ENCODE measurements at places on chromosomes 2 and 18.

DNA sequence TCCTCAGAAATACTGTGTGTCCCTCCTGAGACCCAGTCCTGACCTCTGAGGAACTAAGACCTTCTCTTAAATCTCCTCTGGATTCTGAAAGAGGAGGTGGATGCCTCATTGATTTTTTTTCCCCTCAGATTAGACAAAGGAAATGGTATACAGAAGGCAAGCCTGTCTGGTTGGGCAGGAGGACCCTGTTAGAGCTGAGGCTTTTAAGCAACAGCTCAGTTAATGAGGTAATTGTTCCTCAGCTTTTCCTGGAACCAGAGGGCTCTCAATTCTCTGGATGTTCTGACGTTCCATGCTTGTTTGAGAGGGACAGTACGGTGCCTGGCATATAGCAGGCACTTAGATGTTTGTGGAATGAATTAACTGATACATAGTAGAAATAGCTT is 61.7 kb upstream of the MCFD2 start:
- no peak for DNase-seq

DNA sequence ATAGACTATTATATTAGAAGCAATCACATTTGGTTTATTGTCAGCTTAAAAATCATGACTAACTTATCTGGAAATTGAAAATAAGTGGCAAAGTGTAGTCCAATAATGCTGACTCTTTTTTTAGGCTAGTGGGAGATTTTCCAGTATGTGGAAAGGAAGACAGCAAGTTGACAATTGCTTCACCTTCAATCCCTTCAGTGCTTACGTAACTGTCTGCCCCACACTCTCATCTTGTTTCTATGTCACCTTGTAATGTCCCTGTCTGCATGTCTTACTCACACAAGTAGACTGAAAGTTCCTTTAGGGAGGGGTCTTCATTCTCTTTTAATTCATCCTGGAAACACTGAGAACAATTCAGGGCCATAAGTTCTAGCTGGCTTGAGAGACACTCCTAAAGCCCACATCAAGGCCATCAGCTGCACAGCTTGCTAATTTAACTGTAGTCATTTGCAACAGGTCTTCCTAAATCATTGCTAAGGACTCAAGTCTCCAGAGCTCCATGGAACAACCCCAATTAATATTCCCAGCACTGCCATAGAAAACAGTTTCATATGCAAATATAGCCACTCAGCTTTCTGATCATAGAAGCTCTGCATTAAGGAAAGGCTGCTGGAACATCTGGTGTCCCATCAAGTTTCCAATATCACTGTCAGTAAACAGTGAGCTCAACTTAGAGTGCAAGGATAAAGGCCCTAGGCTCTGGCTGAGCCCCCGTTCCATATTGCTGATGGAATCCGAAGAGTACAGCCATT is 230.5 kb downstream of the ETAA1 start:
- no peak for DNase-seq

DNA sequence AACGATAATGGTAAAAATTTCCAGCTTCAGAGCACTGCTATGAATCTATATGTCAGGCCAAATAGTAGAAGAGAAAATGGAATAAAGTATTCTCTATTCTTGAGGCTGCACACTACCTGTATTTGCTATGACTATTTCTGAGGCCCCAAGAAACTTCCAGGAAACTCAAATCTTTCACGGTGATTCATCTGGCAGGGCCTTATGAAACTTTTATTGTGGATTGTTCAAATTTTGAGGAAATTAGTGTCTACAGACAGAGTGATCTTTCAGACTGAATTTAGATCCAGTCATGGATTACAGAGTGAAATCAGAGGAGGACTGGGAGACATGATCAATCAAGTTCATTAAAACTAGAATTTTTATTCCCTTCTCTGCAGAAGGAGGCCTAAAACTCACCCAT is 4.1 kb upstream of the VSNL1 start:
- DNase-seq = no peak

GRCh38 chr2:207863345-207863744 is 93.6 kb upstream of the FZD5 start:
- DNase-seq = no peak

DNA sequence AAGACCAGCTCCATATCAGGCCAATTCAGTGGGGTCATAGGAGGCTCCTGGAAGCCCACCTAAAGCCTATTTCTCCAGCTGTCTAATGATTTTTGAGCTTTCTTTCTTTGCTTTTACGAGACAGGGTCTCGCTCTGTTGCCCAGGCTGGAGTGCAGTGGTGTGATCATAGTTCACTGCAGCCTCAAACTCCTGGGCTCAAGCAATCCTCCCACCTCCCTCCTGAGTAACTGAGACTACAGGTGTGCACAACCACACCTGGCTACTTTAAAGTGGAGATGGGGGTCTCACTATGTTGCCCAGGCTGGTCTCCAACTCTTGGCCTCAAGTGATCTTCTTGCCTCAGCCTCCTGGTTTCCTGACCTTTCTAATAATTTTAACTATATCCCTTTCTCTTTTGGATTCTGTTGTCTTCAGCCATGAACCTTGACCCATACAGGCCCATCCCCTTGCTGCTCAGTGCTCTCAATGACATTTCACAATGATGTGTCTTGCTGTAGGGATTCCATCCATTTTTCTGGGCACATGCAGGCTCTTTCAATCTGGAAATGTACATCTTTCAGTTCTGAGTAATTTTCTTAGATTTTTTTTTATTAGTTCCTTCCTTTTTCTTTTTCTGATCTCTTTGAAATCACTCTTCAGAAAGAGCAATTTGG is 29.7 kb downstream of the GNLY start:
- DNase-seq = no peak

DNA sequence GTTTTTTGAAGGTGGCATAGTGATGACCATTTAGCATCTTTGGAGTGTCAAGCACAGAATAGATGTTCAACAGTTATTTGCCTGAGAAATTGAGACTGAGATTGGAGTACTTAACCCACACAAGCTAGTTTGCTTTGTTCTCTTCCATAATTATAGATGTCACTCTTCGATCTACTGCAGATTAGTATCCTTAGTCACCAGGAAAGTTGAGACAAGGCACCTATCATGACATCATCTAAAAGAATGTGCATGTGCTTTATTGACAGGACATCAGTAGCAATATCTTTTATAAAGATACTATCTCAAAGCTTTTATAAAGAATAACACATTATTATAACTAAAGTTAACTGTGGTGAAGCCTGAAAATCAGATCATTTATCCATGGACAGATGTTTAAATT is 6.4 kb downstream of the VRK2 start:
- DNase-seq = no peak

- no peak for DNase-seq
Observed at GRCh38 chr2:130258356-130258755, 60.1 kb upstream of the TUBA3E start.

DNA sequence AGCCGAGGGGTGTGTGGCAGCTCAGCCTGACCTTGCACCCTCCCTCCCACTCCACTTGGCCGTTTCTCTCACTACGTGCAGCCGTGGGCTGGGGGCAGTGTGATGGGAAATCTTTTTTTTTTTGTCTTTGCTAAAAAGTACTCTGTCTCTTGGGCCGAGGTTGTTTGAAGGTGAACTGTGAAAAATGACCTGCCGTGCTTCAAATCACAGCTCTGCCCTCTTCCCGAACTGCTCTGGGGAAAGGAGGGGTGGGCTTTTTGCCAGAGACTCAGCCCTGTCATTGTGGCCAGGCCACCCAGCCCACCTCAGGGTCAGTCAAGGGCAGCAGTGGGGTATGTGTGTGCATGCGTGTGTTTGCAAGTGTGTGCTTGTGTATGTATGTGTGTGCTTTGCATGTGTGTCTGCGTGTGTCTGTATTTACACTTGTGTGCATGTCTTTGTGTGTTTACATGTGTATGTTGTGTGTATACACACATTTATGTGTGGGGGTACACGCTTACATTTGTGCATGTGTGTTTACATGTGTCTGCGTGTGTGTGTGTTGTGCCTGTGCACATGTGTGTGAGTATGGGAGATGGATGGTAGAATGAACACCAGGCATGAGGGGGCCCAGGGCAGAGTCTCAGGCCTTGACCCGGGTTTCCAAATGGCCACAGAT is 61.3 kb upstream of the HAAO start:
- no peak for DNase-seq

GRCh38 chr2:14828968-14829367 is 196.5 kb downstream of the LRATD1 start:
- DNase-seq = no peak

DNA sequence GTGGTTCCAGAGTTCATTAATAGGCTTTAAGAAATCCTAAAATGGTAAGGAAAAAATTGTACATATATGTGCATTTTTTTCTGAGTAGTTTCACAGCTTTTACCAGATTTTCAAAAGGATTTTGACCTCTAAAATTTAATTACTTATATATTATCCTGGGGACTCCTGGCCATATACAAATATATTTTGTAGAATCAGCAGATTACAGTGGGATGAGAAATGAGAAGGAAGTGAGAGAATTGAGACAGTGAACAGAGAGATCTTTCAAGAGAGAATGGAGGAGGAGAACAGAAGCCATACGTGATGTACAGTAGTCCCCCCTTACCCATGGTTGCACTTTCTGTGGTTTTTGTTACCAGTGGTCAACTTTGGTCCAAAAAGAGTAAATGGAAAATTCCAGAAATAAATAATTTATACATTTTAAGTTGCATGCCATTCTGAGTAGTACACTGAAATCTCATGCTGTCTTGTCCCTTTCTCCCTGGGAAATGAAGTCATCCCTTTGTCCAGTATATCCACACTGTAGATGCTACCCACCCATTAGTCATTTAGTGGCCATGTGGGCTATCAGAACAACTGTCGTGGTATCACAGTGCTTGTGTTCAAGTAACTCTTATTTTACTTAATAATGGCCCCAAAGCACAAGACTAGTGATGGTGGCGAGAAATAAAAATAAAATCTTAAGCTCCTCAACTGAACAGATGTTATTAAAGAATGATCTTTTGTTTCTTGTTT is 130.4 kb upstream of the MYO3B start:
- no peak for DNase-seq

DNA sequence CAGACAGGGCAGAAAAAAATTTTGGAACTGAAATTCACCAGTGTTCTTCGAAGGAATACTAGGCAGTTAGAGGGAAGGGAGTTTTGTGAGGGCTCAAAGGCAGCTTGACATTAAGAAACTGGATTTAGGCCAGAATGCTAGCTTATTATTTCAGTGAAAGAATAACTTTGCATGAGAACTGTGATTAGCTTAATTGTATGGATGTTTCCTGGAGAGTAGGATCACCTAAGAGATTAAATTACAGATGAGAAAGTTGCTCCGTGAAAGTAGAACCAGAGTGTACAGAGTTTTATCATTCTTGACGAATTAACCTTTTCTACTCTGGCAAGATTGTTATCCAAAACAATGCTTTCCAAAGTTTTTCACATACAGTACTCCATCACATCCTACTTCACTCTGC is 6.2 kb downstream of the SPAG16 start:
- DNase-seq = no peak

DNA sequence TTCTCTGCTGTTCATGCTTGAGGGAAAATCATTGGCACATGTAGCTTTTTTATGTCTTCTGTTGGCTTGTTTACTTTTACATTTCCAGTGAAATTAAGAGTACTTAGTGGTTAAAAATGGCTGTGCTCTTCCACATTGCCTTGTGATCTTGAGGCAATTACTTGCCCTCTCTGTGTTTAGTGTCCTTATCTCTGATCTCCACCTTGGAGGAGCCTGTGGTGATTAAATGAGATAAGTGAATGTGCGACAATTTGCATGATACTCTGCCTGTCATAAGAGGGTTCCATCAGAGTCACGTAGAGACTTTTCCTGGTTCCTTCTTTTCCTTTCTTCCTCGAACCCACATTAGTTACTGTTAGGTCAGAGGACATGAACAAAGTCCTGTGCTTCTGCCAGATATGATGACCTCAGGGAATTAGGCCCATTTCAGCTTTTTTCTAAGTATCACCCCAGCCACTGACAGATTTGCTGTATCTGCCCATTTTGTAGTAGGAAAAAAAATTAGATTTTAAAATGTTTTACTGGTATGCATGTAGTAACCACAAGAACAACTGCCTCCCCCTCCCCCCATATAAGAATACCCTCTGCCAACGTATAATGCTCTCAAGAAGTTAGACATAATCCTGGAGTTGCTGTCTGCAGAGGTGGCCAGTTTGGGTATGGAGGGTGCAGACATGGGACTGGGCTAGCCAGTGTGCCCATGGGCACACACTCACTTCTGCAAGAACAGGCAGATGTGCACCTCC is 51.9 kb downstream of the TET3 start:
- no peak for DNase-seq

GRCh38 chr2:187194049-187194448 is 254.0 kb downstream of the CALCRL start:
- DNase-seq = no peak

- peak; percentile 82 for DNase-seq
Observed at GRCh38 chr2:20450201-20450999, 3.5 kb downstream of the RHOB start.

DNA sequence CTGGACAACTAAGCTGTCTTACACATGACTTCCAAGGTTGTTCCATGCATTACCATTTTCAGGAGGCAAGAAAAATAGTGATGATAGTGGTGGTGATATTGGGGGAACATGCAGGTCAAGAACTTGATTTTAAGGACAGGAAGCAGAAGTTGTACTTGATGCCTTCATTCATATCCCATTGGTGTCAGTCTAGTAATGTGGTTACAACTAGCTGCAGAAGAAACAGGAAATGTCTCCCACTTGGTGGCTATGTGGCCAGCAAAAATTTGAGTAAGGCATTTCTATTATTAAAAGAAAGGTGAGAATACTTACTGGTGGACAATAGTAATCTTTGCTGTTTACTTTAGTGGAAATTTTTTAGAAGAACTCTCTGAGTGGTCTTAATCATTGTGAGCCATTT is 103.4 kb downstream of the ALMS1 start:
- DNase-seq = no peak

- DNase-seq = no peak
Observed at GRCh38 chr2:133956434-133956935, 297.4 kb upstream of the MGAT5 start.

DNA sequence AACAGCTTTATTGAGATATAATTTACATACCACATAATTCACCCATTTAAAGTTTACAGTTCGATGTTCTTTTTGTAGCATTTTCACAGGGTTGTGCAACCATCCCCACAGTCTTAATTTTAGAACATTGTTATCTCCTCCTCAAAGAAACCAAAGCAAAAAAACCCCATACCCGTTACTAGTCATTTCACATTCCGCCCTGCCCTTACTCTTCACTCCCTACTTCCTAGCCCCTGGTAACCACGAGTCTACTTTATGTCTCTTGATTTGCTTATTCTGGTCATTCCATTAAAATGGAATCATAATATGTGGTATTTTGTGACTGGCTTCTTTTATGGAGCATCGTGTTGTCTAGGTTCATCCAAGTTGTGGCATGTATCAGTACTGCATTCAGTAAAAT is 137.7 kb downstream of the TANC1 start:
- peak; percentile 81 for DNase-seq

GRCh38 chr2:100218552-100218951 is 76.2 kb upstream of the AFF3 start:
- no peak for DNase-seq

GRCh38 chr2:100215371-100215770 is 73.0 kb upstream of the AFF3 start:
- DNase-seq = no peak

GRCh38 chr2:146370826-146371225 is 1474.0 kb upstream of the ACVR2A start:
- peak; percentile 16 for DNase-seq

Data from GM04503 (cell line).